ENCODE measurements at places on chromosomes 6 and 20. TPM values are rescaled to one million over a fixed set of nuclear protein-coding genes. Genes with fewer than 3 reads are reported as not detected.

- no peak overlapping the region for H3K27ac ChIP-seq
- no peaks in the 10 kb centered on the region for H3K4me1 ChIP-seq
Measured at GRCh38 chr6:108497883-108498282, 62.8 kb upstream of the FOXO3 start.

GRCh38 chr6:157861184-157861583, 38.1 kb downstream of the SNX9 start:
- no peak for DNase-seq
- peaks cover 71% of the 10 kb centered on the region for H3K4me1 ChIP-seq

DNA sequence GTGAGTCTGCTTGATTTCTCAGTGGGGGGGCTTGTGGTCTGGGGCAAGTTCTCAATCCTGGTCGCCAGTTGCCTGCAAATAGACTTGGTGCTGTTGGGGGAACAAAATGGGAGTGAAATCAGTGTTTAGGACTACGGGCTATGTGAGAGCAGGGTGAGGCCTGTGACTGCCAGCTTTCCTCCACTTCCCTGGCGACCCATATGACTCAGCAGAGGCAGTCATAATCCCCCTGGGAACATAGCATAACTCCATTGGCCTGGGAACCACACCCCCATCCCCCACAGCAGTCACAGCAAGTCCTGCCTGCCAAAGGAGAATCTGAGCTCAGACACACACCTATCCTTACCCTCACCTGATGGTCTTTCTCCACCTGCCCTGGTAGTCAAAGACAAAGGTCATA, 387.9 kb downstream of the LMBRD1 start:
- no peak overlapping the region for H3K4me3 ChIP-seq
- no peak for DNase-seq
- H3K4me1 ChIP-seq, result no peaks in the 10 kb centered on the region
- H3K36me3 ChIP-seq, result no peaks in the 10 kb centered on the region

DNA sequence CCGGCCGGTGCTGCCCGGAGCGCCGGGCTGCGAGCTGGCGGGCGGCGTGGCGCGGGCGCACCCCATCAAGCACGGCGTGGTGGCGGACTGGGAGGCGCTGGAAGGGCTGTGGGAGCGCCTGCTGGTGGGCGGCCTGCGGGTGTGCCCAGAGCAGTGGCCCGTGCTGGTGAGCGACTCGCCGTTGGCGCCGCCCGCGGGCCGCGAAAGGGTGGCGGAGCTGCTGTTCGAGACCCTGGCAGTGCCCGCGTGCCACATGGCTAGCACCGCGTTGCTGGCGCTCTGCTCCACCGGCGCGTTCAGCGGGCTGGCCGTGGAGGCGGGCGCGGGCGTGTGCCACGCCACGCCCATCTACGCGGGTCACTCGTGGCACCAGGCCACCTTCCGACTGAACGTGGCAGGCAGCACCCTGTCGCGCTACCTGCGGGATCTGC, 517 bp downstream of the ACTL10 start:
- peaks cover 5% of the 10 kb centered on the region for H3K36me3 ChIP-seq
- H3K27ac ChIP-seq, result peak overlapping the region; percentile 77
- peaks cover 31% of the 10 kb centered on the region for H3K4me1 ChIP-seq
- H3K27me3 ChIP-seq, result no peaks in the 10 kb centered on the region

- DNase-seq, result no peak
- no peaks in the 10 kb centered on the region for H3K4me1 ChIP-seq
- H3K27me3 ChIP-seq, result no peaks in the 10 kb centered on the region
- H3K27ac ChIP-seq, result no peak overlapping the region
Measured at GRCh38 chr6:162124710-162125435, 602.7 kb downstream of the PRKN start.

DNA sequence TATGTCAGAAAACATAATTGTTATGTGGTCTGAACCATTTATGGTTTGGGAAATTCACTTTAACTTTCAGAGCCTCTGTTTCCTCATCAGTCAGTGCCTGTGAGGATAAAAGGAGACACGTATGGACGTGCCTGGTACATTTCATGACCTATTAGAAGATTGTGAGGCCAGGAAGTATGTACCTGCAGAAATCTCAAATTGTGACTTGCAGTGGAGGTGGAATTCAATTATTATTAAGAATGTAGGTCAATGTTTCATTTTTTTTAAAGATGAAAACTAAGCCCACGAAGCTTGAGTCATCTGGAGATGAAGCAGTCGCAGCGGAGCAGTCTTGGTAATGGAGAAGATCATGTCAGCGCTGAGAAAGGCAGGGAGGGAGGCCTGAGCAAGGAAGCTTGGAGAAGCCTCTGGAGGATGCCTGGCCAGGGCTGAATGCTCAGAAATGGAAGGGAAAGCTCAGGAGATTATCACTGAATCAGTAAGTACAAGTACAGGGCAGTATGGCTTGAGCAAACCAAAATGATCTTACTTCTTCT, 3.9 kb upstream of the DSE start:
- no peaks in the 10 kb centered on the region for H3K36me3 ChIP-seq
- DNase-seq, result no peak
- peaks cover 11% of the 10 kb centered on the region for H3K4me1 ChIP-seq

DNA sequence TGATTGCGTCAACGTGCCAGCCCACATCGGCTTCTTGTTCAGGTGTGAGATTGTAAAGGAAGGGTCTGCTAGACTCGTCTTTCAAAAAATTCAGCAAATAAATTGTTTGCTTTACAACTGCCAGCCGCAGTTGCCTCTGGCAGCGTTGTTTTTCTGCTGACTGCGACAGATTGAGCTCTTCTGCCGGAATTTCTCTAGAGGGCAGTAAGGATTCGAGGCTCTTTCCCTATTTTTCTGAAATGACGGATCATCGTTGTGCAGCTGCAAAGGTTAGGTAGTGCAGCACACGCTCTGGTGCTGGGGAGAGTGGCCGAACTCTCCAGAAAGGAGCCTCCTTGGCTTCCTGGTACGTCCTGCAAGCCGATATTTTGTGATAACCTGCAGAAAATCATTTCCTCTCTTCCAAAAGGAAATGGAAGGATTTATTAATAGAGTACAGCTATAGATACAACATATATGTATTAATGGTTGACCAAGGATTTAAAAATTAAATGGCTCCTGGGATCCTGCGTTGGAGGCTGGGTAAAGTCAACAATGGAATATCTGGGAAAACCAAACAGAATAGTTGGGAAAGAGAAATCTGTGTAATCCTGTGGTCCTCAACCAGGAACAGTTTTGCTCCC, 121.9 kb upstream of the ZFP64 start:
- H3K4me1 ChIP-seq, result peaks cover 12% of the 10 kb centered on the region
- H3K4me3 ChIP-seq, result no peak overlapping the region
- H3K27me3 ChIP-seq, result peaks cover 1% of the 10 kb centered on the region
- H3K36me3 ChIP-seq, result no peaks in the 10 kb centered on the region
- no peak for DNase-seq

DNA sequence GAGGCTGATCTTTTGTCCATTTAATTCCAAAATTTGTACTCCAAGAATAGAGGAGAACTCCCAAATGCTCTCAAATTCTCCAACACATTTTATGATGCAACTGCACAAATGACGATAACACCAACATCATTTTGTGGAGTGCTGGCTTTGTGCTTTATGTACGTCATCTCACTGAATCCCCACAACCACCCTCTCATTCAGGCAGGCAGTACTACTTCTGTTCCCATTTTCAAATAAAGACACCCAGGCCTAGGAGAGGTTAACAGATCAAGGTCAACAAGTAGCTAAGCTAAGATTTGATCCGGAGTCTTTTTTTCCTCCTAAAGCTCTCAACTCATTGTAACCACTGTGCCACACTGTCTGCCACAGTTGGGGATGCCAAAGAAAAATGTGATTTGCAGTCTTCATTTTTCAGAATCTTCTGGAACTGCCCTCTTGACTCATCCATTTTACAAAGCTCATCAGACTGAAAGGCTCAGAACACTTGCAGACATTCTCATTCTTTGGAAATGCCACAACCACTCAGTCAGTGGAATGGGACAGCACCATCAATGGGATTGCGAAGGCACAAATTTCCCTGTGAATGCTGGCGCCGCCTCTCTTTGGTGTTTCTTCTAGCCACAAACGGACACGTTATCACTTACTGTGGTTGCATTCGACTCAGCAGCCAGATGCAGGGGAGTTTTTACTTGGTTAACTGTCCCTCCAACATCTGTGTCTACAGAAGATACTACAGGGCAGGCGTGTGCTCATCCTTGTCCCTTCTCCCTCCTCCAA, 184.4 kb downstream of the GJA10 start:
- H3K27me3 ChIP-seq, result no peaks in the 10 kb centered on the region
- peaks cover 81% of the 10 kb centered on the region for H3K4me1 ChIP-seq
- H3K27ac ChIP-seq, result peak overlapping the region; percentile 99

DNA sequence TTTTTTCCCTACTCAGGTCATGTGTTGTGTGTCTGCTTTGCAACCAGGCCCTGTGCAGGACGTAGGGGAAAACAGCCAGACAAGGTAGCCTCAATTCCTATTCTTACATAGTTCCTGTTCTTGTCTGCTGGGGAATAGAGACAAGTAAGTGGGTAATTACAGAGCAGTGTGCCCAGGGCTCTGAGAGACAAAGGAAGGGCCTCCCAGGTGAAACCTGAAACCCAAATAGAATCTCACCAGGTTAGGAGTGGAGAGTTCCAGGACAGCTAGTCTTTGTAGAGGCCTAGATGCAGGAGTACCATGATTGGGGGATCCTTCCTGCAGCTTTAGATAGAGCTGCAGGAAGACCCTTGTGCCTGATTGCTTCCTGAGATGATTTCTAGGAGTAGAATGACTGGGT, 48.4 kb downstream of the DHX35 start:
- H3K27ac ChIP-seq, result no peak overlapping the region
- DNase-seq, result no peak
- no peaks in the 10 kb centered on the region for H3K27me3 ChIP-seq
- peaks cover 58% of the 10 kb centered on the region for H3K36me3 ChIP-seq
- H3K4me3 ChIP-seq, result no peak overlapping the region

GRCh38 chr6:123648020-123648580, 11.3 kb upstream of the TRDN start:
- peaks cover 4% of the 10 kb centered on the region for H3K27me3 ChIP-seq
- H3K36me3 ChIP-seq, result no peaks in the 10 kb centered on the region
- H3K4me1 ChIP-seq, result no peaks in the 10 kb centered on the region
- DNase-seq, result no peak
- H3K27ac ChIP-seq, result no peak overlapping the region

DNA sequence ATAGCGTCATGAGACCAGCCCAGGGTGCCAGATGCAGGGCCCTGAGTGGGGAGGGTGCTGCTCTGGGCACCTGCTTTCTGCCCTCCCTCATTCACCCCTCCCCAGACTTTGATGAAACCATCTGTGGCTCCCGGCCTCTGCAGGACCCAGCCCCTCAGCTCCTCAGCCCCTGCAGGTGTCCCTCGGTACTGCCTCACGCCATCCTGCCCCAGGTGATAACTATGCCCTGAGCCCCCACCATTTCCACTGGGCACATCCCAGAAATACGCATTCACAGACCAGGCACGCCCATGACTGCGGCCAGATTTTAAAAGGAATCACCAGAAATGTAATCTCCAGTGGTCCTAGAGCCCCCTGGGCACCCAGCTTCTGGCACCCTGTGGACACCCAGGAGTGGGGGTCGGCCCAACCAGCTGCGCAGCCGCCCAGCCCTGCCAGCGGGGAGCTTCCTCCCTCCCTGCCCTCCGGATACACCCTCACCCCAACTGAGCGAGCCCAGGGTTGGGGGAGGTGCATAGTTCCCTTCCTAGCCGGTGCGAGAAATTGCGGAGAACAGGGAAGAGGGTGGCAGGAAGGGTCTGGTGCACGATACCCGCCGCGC, 615 bp upstream of the NTSR1 start:
- H3K27me3 ChIP-seq, result peaks cover 24% of the 10 kb centered on the region
- peak; percentile 57 for DNase-seq
- peaks cover 10% of the 10 kb centered on the region for H3K4me1 ChIP-seq
- no peak overlapping the region for H3K27ac ChIP-seq
- H3K36me3 ChIP-seq, result no peaks in the 10 kb centered on the region

- no peaks in the 10 kb centered on the region for H3K27me3 ChIP-seq
- peaks cover 81% of the 10 kb centered on the region for H3K4me1 ChIP-seq
- peaks cover 65% of the 10 kb centered on the region for H3K36me3 ChIP-seq
Measured at GRCh38 chr20:38842026-38842425, 36.5 kb downstream of the PPP1R16B start.

DNA sequence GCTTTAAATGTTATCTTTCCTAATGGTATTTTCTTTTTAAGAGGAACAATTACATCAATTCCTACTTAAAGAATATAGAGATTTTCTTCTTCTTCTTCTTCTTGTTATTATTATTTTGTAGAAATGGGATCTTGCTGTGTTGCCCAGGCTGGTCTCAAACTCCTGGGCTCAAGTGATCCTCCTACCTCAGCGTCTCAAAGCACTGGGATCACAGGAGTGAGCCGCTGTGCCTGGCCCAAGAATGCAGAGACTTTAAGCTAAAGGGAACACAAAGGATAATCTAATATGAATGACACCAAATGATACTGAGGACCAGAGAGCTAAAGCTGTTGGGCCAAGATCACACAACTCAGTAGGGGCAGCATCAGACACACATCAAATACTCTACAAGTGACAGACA, 87.4 kb upstream of the FOXQ1 start:
- H3K36me3 ChIP-seq, result no peaks in the 10 kb centered on the region
- H3K27ac ChIP-seq, result no peak overlapping the region
- H3K4me1 ChIP-seq, result no peaks in the 10 kb centered on the region
- H3K27me3 ChIP-seq, result peaks cover 11% of the 10 kb centered on the region
- no peak overlapping the region for H3K4me3 ChIP-seq

DNA sequence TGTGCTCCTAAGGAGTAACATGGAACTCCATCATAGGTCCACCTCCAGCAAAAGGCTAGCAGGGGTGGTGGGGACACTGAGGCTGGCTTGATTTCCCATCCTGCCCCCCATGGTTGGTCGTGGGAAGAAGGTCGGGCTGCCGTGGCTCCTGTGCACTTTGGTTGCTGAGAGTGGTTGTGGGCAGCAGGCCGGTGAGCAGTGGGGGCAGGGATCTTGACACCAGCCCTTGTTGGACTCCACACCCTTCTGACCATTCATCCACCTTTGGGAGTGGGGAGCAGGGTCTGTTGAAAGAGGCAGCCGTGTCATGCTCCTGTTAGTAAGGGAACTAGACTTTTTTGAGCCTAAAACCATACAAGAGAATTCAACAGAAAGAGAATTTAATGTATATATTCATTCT, 175.2 kb downstream of the ARID1B start:
- no peaks in the 10 kb centered on the region for H3K27me3 ChIP-seq
- H3K36me3 ChIP-seq, result no peaks in the 10 kb centered on the region
- no peak for DNase-seq
- peaks cover 55% of the 10 kb centered on the region for H3K4me1 ChIP-seq

GRCh38 chr20:51731731-51732095, 36.5 kb downstream of the ATP9A start:
- H3K4me3 ChIP-seq, result peak overlapping the region; percentile 67
- peaks cover 13% of the 10 kb centered on the region for H3K4me1 ChIP-seq
- H3K27me3 ChIP-seq, result peaks cover 3% of the 10 kb centered on the region
- H3K27ac ChIP-seq, result peak overlapping the region; percentile 42
- H3K36me3 ChIP-seq, result no peaks in the 10 kb centered on the region

The RWDD2A gene
- total RNA-seq, result 1.6 TPM

The PGK2 gene
- total RNA-seq, result not detected

The GTSF1L gene
- 0.23 TPM for total RNA-seq

The VIP gene
- not detected for total RNA-seq

The C20orf96 gene
- total RNA-seq, result 7.0 TPM

The IP6K3 gene
- not detected for total RNA-seq

The SERINC1 gene
- 46.3 TPM for total RNA-seq
